ENCODE measurements at places on chromosomes 11 and 22.
A peak's percentile ranks its signal among the peaks of the same experiment; 100 is the strongest.

DNA sequence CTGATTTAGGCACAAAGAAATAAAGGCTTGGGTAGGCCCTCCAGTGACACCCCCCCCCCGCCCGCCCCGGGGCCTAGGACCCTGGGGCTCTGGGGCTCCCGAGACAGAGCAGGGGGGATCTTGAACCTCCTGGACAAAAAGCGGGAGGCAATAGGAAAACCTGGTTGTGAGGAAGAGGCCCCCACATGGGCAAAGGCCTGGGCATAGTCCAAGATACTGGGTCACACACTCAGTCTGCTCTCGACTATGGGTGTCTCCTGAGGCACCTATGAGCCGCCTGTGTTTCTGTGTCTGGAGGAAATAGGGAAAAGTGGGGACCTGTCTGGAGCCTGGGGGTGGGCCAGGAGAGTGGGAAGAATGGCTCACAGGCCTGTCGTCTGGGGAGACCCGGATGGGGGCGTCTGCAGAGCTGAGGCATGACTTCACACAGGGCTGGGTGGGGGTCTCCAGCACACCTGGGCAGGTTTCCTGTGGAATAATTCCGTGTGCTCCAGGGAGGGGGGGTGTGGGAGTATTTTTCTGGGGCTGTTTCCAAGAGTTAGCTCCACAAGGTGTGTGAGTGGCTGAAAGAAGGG, 2.4 kb upstream of the MN1 start:
- no peak for DNase-seq

DNA sequence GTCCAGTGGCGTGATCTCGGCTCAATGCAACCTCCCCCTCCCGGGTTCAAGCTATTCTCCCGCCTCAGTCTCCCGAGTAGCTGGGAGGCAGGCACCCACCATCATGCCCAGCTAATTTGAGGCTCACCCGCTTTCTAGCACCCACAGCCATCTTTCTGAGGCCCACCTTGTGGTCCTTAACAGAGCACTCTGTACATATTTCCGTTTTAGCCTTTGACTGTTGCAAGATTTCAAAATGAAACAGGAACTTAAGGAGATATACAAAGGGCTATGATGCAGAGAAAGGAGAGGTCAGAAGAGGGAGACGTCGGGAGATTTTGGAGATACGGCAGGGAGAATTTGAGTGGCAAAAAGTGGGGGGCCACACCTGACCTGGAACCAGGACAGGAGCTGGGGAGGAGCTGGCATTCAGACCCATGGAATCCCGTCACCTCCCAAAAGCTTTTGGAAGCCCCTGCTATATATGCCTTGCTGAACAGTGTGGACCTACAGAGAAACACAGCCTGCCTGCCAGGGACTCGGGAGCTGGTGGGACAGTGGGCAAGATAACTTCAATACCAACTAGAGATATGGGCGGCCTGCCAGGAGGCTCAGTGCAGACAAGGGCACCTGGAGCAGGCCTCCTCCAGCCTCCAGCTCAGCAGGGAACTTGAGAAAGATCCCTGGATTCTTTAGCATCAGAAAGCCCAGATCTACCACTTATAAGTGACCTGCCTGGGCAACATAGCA, 8.0 kb upstream of the CLCF1 start:
- no peak for DNase-seq

DNA sequence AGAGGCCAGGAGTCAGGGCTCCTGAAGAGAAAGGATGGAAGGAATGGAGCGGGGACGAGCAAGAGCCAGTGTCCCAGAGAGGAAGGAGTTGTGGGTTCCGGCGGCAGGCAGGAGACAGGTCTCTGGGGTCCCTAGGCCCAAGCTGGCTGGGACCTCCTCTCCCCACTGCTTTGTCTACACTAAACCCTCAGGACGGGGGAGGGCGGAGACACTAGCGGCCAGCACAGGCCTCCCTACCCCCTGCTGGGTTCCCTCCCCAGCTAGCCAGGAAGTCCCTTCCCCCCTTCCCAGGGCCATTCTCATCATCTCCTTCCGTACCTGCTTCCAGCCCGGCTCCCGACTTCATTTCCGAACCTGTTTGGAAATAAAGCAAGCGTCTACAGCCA, 79.5 kb downstream of the ST3GAL4 start:
- DNase-seq: no peak

DNA sequence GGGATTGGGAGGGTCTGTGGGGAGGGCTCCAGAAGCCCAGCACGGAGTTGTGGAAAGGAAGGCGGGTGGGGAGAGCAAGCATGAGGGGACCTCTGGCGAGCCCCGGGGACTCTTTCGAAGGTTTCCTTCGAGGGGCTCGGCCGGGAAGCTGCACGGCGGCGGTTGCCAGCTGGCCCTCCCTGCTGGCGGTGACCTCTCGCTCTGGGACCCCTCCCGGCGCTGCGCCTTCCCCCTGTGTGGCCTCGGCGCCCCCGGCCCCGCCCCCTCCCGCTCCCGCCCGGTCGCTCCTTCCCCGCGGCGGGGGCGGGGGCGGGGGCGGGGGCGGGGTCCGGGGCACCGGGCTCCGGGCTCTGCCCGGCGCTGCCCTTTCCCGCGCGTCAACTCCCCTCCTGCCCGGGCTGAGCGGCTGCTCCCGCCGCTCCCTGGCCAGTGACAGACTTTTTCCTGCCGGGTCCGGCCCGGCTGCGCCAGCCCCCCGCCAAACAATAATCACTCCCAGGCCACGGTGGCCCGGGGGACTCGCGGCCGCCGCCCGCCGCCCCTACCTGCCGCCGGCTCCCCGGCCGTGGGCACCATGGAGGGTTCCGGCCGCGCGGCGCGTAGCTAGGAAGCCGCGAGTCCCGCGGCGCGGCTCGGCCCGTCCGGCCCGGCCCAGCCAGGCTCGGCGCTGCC, 941 bp downstream of the CLCF1 start:
- no peak for DNase-seq

GRCh38 chr11:74306435-74307175, 4.8 kb downstream of the P4HA3 start:
- DNase-seq: no peak

- DNase-seq: no peak
These were observed 9.4 kb downstream of the BMAL1 start for GRCh38 chr11:13287036-13287435.

GRCh38 chr22:29830585-29830984, 7.5 kb downstream of the ASCC2 start:
- DNase-seq: no peak

DNA sequence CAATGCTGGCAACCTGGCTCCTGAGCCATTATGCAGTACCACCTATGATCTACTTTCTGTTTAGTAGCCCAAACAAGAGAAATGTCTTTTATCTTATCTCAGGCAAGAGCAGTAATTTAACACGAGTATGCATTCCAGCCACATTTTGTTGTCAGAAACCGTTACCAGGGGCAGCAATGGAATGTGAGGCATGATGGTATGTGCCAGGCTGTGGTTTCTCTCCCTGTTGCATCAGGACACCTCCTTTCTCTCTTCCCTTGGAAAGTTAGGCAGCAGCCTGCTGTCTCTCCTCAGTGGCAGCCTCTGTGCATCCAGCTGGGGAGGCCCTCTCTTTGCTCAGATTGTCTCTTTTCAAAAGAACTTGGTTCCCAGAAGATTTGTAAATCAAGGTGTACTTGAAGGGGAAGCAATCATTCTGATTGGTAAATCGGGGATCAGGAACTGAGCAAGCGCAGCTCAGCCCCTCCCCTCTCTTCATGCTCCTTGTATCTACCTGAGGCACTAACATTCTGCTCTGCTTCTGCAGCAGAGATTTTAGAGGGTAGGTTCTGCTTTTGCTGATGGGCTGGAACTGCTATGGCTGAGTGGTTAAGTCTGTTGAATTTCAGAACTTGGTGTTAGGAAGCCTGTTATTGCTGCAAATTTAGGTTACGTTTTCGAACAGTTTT, 229.2 kb downstream of the ADAMTS15 start:
- peak; percentile 61 for DNase-seq

DNA sequence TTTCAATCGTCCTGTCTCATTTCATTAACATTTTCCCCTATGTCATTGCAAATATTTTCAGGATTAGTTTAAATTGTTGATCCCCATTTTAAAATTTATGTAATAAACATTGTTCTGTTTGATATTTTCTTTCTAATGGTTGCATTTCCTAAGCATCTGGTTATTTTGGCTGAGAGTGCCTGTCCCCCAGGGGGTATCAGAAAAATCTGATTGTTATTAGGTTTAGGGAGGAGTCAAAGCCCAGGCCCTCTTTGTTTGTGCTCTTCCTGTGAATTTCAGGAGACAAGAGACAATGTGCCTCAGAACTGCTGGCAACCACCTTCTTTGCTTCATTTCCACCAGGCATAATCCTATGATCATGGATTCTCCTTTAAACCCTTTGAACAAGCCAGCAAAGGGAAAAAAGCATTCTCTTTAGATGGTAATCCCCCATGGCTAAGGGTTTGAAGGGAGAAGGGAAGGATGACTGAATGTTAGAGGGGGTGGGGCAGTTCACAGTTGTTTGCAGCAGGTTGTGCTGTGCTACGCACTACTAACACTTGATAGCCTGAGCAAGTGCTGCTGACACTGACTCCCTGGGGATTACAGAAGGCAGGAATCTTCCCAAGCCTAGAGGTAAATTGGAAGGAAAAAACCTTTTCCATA, 462.4 kb upstream of the LRRC4C start:
- DNase-seq: no peak

DNA sequence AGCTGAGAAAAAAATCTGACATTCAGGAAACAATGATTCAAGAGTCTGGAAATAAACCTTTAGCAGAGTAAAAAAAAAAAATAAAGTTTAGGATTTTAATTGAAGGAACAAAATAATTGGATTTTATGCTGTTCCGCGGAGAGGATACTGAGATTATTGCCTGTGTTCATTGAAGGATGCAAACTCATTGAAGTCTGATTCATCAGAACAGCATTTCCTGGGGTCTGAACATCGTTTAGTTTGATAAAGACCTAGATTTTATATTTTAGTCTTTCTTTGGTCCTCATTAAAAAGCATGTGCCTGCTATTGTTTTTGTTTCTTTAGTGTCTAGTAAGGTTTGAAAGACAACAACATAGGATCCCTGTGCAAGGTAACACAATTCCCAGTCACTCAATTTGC, 4.5 kb downstream of the TLCD5 start:
- DNase-seq: no peak

GRCh38 chr22:38220653-38221386, 19.0 kb downstream of the MAFF start:
- DNase-seq: no peak

- no peak for DNase-seq
These were observed 31.6 kb upstream of the MYH9 start for GRCh38 chr22:36419177-36419911.

DNA sequence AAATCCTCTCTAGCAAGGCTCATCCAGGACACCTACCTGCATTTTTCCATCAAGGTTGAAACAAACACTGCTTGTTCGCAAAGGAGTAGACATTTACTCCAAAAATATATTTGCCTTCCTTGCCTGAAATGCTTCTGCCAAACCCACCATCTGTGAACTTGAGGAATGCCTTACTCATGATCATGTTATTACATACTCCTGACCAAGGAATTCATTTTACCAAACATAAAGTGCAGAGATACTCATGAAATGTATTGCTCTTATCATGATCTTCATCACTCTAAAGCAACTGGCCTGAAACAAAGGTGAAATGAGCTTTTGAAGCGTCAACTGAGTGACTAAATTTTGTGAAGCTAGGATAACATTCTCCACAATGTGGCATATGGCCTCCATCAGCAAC, 243.1 kb upstream of the CCDC179 start:
- peak; percentile 23 for DNase-seq

- no peak for DNase-seq
These were observed 13.0 kb upstream of the BCL9L start for GRCh38 chr11:118938491-118939403.

DNA sequence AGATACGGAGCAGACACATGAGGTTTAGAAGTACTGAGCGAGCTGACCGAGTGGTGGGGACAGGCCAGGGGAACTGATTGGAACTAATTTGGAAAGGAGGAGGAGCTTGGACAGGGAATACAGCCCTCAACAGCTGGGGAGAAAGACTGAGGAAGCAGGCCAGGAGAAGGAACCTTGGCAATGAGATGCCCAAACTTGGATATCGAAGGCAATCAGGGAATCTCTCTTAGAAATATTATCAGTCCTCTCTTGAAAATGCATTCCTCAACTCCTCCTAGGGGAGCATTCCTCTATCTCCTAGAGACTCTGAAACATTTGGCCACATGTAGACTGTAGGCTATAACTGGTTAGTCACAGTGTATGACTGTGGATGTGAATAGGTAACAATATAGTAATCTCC, 284.6 kb downstream of the GUCY1A2 start:
- no peak for DNase-seq

Measured in AG04449 (cell line).